Progenitor cell of endocrine pancreas (in vitro differentiated cells): ENCODE measurements at places on chromosomes 5 and 9. TPM values are rescaled to one million over a fixed set of nuclear protein-coding genes. Genes with fewer than 3 reads are reported as not detected.

The TPM2 gene
- total RNA-seq, result 24.3 and 32.4 TPM in 2 replicates

GRCh38 chr9:80775530-80775929 is 913.8 kb downstream of the TLE1 start:
- no peak for DNase-seq

DNA sequence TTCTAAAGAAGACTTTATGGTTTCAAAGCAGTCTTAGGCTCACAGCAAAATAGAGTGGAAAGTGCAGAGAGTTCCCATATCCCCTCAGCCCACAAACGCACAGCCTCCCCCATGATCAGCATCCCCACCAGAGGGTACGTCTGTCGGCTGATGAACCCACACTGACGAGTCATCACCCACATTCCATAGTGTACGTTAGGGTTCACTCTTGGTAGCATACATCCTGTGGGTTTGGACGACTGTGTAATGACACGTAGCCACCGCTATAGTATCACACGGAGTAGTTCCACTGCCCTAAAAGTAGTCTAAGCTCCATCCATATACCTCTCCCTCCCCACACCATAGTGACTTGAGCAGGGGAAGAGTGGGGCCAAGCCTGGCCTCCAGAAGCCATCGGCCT is 135.7 kb upstream of the PHYKPL start:
- DNase-seq, result no peak

The CCDC180 gene
- 12.5 and 12.7 TPM in 2 replicates for total RNA-seq

DNA sequence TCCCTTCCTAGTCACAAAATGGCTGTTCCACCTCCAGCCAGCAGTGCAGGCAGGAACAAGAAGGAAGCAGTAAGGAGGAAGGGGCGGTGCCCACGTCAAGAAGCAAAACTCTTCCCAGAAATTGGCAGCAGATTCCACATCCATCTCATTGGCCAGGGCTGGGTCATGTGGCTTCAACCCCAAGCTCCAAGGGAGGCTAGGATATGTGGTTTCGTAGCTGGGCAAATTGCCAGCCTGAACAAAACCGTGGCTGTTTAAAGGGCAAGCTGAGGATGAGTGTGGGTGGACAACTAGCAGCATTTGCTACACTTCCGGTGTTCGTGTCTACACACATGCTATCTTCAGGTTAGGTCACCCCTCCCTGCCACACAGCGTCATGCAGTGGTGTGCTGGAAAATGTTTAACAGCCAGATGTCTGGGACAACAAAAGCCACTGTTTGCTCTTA is 92.1 kb upstream of the MAP1B start:
- no peak for DNase-seq
